Lower leg skin (tissue), 4 donors: ENCODE measurements at places on chromosomes 12 and 14. TPM values are rescaled to one million over a fixed set of nuclear protein-coding genes. Genes with fewer than 3 reads are reported as not detected.
A peak's percentile ranks its signal among the peaks of the same experiment; 100 is the strongest.

GRCh38 chr12:131574395-131574771 is 136.5 kb upstream of the SFSWAP start:
- no peak for DNase-seq

DNA sequence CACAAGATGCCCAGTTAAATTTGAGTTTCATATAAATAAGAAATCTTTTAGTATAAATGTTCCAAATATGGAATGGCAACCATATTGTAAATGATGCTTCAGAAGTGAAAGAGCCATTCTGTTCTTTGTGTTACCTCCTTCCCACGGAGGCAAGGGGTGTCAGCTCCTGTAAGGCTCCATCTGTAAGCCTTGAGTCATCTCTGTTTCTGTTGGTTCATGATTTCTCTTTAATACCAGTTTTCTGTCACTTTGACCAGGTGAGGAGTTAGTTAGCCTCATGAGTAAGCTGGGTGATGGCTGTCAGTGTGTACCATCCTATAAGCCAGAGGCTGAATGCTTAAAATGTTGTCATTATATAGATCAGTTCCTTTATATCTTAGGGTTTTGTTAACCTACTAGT is 61.9 kb downstream of the TMEM30B start:
- DNase-seq, result no peak

GRCh38 chr12:101824831-101825230 is 5.9 kb downstream of the GNPTAB start:
- DNase-seq, result no peak

- no peak for DNase-seq
Measured at GRCh38 chr14:50335989-50336824, 24.1 kb downstream of the DMAC2L start.

GRCh38 chr12:52232674-52233461 is at the start of gene KRT7:
TSS of gene KRT7 (plus strand) at chr12:52233243. CDS start at chr12:52233297, 54 bp downstream.
- DNase-seq, result peak; percentile 84

Gene TAS2R30
- total RNA-seq, result 3.2 TPM

GRCh38 chr14:98182393-98183055 is 1089.5 kb downstream of the BCL11B start:
- no peak for DNase-seq

DNA sequence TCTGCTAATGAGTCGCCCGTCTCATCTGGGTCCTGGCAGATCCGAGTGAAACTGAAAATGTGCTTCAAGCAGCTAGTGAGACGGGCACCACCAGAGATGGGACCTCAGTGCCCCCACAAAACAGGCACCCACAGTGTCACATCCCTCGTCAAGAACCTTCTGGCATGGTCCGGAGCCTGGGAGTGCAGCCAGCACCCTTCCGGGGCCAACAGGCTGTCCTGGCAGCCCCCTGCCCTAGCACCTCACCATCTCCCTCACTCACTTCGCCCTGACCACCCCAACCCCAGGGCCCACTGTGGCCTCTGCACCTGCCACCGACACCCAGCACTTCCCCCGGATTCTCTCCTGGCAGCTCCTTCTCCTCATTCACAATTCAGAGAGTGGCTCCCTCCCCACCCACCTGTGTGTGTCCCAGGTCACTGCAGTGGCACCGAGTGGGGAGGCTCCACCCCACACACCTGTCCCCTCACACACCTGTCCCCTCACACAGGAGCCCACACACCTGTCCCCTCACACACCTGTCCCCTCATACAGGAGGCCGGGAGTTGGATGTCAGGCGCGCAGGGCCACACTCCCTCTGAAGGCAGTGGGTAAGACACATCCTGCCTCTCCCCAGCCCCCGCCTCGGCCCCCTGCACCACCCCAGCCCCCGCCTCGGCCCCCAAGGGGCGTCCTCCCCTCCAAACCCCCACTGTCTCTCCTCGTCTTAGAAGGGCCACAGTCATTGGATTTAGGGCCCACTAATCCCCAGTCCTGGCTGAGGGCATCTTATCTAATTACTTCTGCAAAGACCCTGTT is 7.9 kb downstream of the GALNT9 start:
- no peak for DNase-seq

Gene FAM181A
- total RNA-seq, result not detected

Gene SMIM41
- 0.71 TPM for total RNA-seq

DNA sequence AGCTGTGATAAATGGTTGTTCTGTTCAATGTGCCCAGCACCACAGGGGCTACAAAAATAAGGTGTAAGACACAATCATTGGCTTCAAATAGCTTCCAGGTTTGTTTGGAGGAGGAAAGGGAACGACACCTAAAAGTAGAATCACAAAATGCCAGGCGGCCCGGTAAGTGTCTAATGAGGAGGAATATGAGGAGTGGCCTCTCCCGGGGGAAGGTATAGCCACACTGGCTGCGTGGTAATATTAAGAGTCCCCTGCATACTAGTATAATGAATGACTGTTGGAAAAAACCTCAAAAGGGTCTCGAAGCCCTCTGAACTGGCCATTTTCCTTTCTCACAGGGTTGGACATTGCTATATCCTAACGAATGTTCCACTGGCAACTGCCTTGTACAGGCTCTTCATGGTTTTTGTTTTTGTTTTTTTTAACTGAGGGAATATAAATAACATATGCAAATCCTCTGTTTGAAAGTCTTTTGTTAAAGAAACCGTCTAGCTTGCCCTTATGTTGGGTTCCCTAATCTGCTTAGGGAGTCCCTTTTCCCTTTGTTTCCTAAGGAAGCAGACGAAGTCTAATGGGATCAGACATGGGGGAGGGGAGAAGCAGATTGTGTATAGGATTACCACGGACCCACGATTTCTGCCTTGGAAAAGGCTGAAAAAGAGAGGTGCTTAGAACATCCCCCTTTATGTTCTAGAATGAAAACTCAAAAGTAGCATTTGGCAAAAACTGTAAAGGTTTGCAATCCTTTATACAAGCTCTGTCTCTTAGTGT is 4.2 kb downstream of the CCDC60 start:
- DNase-seq, result no peak

DNA sequence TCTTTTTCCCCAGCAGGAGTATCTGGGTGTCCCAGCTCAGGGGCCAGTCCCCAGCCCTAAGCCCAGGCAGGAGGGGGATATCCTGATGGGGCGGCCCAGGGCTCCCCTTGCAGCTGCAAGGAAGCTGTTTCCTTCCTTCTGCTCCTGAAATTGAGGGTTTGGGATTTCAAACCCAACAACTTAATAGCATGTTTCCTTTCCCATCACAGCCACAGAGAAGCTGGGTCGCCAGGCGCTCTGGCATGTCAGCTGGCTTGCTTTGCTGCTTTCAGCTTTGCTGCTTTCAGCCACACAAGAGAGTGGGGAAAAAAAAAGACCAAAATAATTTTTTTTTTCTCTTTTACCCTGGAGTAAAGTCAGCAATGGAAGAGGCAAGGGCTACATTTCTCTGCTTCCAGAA is 30.0 kb downstream of the HVCN1 start:
- no peak for DNase-seq

DNA sequence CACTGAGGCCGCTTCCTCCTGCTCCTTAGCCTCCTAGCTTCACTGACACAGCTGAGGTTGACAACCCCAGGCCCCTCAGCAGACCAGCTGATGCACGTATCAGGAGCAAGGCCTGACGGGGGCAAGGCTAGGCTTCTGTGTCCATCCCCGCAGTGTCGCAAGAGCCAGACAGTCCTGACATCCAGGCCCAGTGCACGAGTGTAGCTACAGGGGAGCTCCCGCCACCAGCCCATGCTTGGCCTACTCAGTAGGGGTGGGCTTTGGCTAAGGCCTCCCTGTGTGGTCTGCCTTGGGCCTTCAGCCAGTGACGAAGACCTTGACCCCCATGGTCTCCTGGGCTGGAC is 179.1 kb downstream of the DPF3 start:
- no peak for DNase-seq

GRCh38 chr12:114626-115211 is 48.2 kb downstream of the IQSEC3 start:
- no peak for DNase-seq

DNA sequence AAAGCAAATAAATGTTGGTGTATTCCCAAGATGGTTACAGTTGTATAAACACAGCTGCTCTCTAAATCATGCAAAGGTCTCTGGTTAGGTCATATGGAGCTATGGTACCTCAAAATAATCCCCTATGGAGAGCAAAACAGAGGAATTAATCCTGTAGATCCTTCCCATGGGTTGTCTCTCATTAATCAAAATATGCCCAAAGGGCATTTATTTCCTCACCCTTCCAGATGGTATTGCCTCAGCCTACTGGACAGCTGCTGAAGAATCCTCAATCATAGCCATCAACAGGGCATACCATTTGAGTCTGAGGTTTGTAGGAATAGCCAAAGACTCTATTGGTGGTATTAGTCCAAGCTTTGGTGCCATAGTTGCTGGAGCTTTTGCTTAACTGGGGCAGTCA is 360.9 kb downstream of the RPL10L start:
- no peak for DNase-seq

Gene RTL1
- not detected for total RNA-seq

DNA sequence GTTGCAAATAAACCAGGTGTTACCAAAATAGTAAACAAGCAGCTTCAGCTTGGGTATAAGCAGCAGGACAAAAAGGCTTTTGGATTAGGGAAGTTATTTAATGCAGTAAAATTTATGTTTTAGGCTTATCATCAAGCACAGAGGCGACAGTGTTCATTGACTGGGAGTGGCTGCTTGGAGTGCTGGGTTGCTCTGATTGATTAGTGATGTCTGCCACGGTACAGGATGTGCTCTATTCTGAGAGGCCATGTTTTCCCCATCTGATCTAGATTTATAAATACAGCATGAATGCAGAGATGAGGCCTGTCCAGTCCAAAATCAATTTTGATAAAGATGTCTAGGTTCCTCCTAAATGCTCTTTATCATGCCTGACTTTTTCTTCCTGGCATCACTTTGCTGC is 83.5 kb downstream of the MAP1LC3B2 start:
- DNase-seq, result no peak

DNA sequence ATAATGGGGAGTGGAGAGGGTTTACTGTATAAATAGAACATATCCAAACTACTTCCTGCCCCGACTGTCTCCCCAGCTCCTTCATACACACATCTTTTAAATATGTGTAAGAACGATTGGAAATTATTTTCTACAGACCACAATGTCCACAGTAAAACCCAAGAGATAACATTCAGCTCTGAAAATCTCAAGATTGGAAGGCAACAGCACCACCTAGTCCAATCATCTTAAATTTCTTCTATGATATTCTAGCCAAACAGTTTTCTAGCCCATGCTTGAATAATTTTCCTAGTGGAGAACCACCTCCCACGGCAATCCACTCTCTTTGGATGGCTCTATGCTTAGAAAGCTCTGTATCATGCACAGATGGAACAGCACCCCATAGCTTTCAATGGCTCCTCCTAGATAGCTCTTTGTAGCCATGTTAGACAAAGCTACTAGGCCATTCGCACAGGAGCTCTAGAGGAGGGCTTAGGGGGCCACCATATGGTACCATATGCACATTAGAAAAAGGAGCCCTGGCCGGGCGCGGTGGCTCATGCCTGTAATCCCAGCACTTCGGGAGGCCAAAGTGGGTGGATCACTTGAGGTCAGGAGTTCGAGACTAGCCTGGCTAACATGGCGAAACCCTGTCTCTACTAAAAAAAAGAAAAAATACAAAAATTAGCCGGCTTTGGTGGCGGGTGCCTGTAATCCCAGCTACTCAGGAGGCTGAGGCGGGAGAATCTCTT is 18.1 kb downstream of the VDR start:
- DNase-seq, result no peak

- DNase-seq, result no peak
Measured at GRCh38 chr12:51536159-51536558, 54.9 kb upstream of the SCN8A start.
